ENCODE measurements at places on chromosomes 13 and 19. TPM values are rescaled to one million over a fixed set of nuclear protein-coding genes. Genes with fewer than 3 reads are reported as not detected.

Gene TEX29
- polyA plus RNA-seq, result 0.22 TPM

- DNase-seq, result no peak
Observed at GRCh38 chr13:42345367-42345766, 73.4 kb downstream of the AKAP11 start.

DNA sequence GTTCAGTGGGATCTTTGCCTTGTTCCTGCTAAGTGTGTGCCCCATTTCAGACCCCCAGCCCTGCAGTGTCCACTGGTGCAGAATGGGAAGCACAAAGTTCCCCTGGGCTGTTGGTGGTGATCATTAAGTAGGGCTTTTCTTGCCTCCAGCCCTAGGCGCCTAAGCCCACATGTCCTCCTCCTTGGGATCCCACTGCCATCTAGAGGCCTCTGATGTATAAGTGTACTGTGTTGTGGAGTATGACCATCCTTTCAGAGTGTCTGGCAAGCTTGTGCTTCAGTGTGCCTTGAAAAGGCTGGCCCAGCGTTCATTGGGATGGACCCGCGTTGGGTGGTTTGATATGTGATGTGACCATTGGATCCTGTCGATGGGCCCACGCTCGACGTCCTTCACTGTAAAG lies 71.2 kb downstream of the WASF3 start:
- DNase-seq, result no peak

- DNase-seq, result no peak
Observed at GRCh38 chr13:112715715-112716460, 26.1 kb downstream of the ATP11A start.

Gene RNF225
- not detected for polyA plus RNA-seq

Gene CEACAM6
- 2.8 TPM for polyA plus RNA-seq

DNA sequence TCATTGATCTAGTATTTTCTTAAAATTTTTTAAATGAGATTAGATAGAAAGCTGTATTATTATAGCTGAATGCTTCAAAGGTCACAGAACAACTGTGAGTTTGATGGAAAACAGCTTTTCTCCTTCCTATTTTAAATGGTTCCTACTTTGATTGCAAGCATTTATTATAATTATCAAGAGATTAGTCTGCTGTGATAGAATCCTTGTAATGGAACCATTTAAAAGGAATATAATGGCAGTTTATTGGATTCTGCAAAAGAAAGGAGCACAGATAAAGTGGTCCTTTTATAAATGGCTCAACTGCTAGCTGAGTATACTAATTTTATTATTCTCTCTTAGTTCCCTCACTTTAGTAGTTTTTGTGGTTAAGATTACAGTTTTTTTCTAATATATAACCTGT lies 87.0 kb downstream of the MAB21L1 start:
- DNase-seq, result no peak

Gene COX7A1
- polyA plus RNA-seq, result 78.0 TPM

- DNase-seq, result no peak
Observed at GRCh38 chr13:94993616-94994015, 281.3 kb upstream of the SOX21 start.

DNA sequence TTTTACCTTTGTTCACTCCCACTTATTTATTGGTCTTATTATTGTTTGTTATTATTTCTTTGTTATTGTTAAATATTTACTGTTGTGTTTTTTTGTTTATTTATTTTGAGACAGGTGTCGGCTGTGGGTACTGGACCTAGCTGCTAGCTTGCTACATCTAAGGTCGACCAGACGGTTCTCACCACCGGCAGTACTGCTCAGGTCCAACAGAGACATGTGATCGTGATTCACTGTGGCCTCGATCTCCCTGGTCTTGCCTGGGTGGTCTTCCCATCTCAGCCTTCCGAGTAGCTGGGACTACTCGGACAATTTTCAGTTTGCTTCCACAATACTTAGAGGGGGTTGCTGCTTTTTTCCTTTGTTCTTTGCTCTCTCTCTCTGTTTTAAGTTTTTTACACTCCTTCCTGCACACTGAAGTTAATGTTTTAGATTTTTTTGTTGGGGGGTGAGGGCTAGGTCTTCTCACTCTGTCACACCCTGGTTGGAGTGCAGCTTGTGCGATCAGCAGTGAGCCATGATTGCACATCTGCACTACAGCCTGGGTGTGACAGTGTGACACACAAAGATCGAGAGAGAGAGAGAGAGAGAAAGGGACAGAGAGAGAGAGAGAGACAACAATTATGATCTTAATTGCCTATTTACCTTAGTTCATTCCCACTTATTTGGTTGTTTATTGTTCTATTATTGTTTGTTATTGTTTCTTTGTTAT lies 1432.4 kb downstream of the UQCRFS1 start:
- DNase-seq, result no peak

DNA sequence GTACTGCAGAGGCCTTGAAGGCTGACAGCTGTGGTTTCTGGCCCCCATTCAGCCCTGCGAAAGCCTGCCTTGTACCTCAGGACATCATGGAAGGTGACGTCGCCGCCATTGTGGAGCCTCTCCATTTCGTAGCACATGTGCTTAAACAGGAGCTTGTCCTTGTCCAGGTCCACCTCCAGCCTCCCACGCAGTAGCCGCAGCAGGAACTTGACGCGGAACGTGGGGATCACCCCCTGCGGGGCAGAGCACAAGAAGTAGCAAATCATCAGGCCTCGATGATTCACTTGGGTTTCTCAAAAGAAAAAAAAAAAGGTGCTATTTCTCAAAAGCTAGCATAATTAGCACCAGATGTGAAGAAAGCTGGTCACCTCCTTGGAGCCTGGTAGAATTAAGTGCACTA lies 351.0 kb downstream of the NALCN start:
- DNase-seq, result no peak

- no peak for DNase-seq
Observed at GRCh38 chr19:45809643-45810159, 5.4 kb downstream of the RSPH6A start.

DNA sequence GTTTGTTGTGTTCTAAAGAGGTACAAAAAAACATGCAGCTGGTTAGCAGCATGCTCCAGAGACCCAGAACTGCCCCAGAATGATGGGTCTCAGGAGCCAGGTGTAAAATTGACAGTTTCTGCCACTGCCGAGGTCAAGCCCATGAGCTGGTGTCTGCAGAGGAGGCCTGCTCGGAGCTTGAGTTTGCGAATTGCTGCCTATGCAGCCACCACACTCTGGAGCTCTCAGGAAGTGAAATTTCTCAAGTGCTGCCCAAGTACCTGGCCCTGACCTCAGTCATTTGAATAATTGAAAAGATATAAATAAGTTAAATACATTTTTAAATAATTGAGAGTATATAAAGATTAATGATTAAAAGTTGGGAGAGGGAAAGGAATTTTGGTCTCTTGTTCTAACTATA lies 66.4 kb downstream of the ZAR1L start:
- no peak for DNase-seq

Gene CYP4F22
- not detected for polyA plus RNA-seq

GRCh38 chr13:74040200-74040599 lies 94.0 kb downstream of the KLF12 start:
- no peak for DNase-seq

DNA sequence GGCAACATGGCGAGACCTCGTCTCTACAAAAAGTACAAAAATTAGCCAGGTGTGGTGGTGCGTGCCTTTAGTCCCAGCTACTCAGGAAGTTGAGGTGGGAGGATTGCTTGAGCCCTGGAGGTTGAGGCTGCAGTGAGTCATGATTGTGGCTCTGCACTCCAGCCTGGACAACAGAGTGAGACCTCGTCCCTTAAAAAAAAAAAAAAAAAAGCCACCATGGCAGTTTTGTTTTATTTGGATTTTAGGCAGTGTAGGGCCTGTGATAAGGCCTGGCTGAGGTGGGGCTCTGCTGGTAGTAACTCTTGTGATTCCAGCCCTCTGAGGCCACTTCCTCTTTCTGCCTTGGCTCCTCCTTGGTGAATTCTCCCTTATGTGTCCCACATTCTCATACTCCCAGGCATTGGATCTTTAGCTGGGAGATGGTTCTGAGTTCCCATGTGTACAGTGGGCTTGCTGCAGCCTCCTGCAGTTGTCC lies 39.2 kb downstream of the GATAD2A start:
- DNase-seq, result no peak

- DNase-seq, result no peak
Observed at GRCh38 chr13:26821672-26822071, 61.1 kb upstream of the GPR12 start.

DNA sequence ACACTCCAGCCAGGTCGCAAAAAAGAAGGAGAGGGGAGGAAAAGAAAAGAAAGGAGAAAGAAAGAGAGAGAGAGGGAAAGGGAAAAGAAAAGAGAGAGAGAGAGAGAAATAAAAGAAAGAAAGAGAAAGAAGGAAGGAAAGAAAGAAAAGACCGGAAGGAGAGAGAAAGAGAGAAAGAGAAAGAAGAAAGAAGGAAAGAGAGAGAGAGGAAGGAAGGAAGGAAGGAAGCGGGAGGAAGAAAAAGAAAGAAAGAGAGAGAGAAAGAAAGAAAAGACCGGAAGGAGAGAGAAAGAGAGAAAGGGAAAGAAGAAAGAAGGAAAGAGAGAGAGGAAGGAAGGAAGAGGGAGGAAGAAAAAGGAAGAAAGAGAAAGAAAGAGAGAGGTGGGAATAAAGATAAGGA lies 320.8 kb downstream of the SHISA2 start:
- no peak for DNase-seq

DNA sequence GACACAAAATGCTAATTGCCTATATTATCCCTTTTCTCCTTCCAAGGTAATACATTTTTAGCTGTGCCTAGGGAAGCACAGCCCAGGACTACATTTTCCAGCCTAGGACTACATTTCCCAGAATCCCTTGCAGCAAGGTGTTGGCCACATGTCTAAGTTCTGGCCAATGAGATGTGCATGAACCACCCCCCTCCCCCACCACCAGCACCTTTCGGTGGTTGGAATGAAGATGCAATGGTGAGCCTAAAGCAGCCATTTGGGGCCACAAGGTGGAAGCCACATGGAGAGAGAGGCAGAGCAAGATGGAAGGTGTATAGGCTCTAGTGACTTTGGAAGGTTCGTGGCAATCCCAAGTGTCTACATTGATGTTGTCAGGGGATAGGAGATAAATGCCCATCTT lies 16.2 kb downstream of the UNC13A start:
- no peak for DNase-seq

DNA sequence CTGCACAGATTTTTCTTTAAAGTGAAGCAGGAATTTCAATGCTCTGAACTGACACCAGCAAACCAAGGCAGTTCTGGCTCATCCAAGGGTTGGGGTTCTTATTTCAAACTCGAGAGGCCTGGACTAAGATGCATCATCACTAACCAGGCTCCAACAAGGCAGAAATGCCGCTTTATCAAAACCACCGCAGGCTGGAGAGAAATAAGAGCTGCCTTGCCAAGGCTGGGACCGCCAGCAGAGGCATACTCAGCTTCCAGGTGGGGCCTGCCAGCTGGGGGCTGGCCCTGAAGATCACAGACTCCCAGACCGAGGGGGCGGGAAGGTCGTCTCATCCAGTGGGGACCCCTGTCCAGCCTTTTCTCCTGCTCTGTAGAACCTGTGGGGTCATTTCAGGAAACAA lies 37.4 kb upstream of the GAS6 start:
- DNase-seq, result no peak

DNA sequence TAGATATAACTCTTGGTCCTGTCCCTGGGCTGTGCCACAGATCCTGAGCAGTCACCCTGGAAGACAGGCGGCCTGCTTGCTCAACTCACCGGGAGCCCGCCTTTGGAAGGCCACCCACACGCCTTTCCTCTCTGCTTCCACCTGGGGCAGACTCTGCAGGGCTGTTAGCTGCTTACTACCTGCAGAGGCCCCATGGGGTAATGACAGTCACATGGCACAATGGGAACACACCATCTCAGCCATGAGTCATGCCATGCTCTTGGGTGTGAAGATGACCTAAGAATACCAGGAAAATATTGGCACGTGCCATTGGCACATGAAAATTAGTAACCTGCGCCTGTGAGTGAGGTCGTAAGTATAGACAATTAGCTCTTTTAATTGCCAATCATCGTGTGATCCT lies 108.6 kb downstream of the COL4A2 start:
- no peak for DNase-seq

- DNase-seq, result peak; percentile 24
Observed at GRCh38 chr19:7595466-7596133, at the start of gene CAMSAP3. CAMSAP3 (plus strand) TSS chr19:7595863; CDS start chr19:7596003, 140 bp downstream.

DNA sequence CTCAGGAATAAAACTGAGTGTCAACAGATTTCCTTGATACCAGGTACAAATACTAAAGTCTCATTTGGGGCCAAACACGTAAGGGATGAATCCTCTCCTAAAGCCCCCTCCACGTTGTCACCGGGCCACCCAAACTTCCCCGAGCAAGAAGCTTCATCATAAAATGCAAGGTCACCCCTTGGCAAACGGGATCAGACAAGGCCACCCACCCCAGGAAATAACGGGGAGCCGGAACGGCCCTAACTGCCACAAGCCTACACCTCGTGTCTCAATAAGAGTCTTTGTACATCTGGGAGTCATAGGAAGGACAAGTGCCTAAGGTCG lies 717 bp downstream of the EEF2 start:
- DNase-seq, result no peak

DNA sequence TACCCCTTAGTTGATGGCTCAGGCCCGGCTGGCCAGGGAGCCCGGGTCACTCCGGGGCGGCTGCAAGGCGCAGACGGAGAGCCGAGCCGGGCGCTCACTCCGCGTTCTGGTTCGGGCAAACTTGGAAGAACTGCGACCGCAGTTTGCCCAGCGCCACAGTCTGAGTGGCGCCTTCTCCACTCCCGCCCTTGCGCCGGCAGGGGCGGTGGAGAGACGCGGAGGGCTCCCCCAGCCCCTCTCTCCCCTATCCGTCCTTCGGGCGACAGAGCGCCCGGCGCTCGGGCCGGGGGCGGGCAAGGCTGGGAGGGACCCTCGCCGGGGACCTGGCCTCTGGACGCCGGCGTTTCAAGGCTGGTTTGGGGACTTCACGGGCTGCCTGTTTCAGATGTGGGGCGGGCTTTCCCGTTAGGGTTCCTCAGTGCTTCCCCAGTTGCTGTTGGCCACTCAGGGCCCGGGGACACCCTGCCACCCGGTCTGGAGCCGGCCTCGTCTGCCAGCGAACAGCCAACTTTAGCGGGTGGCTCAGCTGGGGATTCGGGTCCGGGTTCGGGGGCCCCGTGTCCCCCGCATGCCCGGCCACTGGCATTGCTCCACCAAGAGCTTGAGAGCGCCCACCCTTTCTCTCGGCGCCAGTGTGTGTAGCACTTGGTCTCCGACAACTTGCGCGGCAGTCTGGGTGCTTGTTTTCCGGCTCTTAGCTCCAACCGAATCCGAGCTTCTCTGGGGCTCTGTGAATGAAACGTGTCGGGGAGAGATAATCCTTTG lies 1.5 kb downstream of the GPC6 start:
- DNase-seq, result peak; percentile 84

- no peak for DNase-seq
Observed at GRCh38 chr19:638906-639252, 800 bp upstream of the FGF22 start.

Gene SIGLECL1
- not detected for polyA plus RNA-seq

GRCh38 chr19:42155796-42156195 lies 23.6 kb upstream of the POU2F2 start:
- DNase-seq, result no peak

Gene CNN1
- polyA plus RNA-seq, result 7.1 TPM

Gene CYP2A6
- polyA plus RNA-seq, result 0.40 TPM

DNA sequence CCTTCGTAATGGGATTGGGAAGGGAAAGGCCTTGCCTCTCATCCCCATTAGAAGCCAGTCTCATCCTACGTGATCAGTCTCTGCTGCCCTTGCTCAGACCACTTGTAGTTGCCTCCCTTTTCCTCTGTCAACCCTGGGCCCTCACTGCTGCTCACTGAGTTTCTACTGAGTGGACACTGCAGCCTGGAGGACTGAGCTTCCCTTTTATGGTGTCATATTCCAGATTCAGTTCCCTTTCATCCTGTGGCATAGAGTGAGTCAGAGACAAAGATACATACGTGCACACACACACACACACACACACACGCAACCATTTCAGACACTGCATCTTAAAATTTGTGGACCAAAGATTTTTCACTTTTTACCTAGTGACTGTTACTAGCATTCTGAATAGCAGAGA lies 56.6 kb downstream of the COG3 start:
- no peak for DNase-seq
